Stimulated activated naive B cell treated with anti-CD40 and anti-IgM and Interleukin-4, amounts not matched to agents 10 μg/mL and 1 μg/mL and 100 μg/mL, for 72 hours (primary cell): ENCODE measurements at places on chromosomes 1 and 21.
A peak's percentile ranks its signal among the peaks of the same experiment; 100 is the strongest.

DNA sequence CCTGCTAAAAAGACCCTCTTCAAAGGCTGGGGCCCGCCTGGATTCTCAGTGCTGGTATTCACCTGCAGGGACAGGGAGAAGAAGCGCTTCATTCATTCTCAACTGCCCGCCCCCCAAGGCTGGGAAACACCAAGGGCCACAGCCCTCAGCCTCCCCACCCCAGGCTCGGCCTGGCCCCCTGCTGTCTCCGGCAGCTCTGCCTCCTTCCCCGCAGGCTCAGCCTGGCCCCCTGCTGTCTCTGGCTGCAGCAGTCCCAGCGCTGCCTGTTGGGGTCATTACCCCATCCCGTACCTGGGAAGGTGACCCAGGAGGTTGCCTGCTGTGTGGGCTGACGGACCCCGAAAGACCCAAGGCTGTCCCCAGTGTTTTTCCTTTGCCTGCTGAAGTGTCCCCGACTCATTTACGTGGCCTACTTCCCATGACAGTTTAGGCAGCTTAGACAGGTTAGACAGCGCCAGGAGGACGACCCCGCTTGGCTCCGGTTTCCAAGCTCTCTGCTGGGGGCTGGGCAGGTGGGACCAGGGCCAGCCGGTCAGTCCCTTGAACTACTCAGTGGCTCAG lies 22.9 kb upstream of the CLSTN1 start:
- no peak for DNase-seq

GRCh38 chr1:178672434-178672833 lies 52.6 kb upstream of the RALGPS2 start:
- DNase-seq: no peak

DNA sequence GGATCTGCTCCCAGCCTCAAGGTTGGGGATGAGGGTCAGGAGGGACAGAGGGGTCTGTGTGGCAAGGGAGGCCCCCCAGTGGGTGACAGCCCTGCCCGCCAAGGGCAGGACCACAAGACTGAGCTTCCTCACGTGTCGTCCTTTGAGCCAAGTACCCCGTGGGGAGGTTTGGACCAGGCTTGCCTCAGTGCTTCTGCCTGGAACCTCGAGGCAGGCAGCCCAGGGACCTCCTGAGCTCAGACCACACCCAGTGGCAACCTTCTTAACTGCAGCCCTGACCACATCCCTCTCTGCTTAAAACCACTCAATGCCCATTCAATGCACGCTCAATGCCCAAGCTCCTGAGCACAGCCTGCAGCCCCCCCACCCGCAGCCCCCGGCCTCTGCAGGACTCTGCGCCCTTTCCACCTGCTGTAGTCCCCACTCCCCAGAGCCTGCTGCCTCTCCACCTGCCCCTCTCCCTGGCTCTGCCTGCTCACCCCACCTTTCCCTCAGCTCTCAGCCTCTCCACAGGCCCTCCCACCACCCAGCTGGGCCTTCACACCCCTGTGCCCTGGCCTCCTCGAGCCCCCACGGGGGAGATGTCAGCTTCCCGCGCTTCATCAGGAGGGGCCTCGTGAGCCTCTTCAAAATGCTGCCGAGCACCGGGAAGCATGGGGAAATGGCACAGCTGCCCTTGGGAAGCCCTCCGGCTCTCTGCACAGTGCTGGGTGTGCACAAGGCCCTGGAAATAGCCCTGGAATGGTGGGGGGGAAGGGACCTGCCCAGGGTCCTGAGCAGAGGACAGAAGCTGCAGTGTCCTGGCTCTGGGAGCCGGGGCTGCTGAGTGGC lies 129.3 kb upstream of the VAMP3 start:
- no peak for DNase-seq

GRCh38 chr1:196407358-196408051 lies 200.7 kb downstream of the KCNT2 start:
- DNase-seq: no peak

- DNase-seq: peak; percentile 23
These were observed at the start of gene NTNG1 for GRCh38 chr1:107140703-107141490. TSS of gene NTNG1 (plus strand) at chr1:107141039.

GRCh38 chr1:114117654-114118053 lies 36.0 kb downstream of the SYT6 start:
- no peak for DNase-seq

- DNase-seq: no peak
These were observed 16.2 kb upstream of the TSNAX start for GRCh38 chr1:231512147-231512698.
